H1 (cell line): ENCODE measurements at places on chromosomes 5 and 9. TPM values are rescaled to one million over a fixed set of nuclear protein-coding genes. Genes with fewer than 3 reads are reported as not detected.

DNA sequence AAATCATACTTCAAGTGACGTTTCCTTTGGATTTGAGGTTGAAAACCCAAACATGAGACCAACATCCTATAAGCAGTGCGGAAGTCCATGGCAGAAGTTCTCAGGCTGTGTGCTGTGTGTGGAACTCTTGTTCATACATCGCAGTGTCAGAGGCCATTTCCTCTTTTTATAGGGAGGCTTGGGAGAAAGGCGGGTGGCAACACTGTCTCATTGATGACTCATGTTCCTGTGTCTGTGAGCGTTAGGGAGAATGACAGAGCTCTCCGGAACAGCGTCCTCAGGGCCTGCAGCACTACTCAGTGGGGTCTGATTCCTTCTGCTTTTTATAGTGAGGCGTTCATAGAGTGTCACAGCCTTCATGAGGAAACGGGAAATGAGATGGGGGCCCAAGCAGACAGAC, 98.8 kb upstream of the BASP1 start:
- 0 out of 2 replicates have a peak, but pooled peaks cover 1% of the 10 kb centered on the region for H3K4me1 ChIP-seq
- H3K27me3 ChIP-seq, result no peaks in the 10 kb centered on the region
- no peak overlapping the region for H3K4me3 ChIP-seq
- DNase-seq, result no peak
- no peak overlapping the region for H3K27ac ChIP-seq

- no peak overlapping the region for H3K27ac ChIP-seq
- H3K36me3 ChIP-seq, result no peaks in the 10 kb centered on the region
- H3K4me1 ChIP-seq, result no peaks in the 10 kb centered on the region
- H3K4me3 ChIP-seq, result no peak overlapping the region
- no peak for DNase-seq
Observed at GRCh38 chr9:5511476-5511875, 1.1 kb downstream of the PDCD1LG2 start.

DNA sequence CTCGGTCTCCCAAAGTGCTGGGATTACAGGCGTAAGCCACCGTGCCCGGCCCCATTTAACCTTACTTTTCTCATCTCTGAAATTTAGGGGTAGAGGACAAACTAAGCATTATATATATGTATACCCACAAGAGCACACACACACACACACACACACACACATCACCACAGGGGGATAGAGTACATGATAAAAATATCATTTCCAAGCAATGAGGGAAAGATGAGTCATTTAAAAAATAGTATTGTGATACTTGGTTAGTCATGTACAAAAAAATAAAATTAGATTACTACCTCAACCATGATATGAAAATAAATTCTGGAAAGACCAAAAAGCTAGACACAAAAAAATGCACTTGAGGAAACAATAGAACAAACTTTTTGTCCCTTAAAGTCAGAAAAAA, 67.2 kb downstream of the CDH18 start:
- H3K4me3 ChIP-seq, result no peak overlapping the region
- DNase-seq, result no peak
- H3K36me3 ChIP-seq, result no peaks in the 10 kb centered on the region
- H3K27me3 ChIP-seq, result no peaks in the 10 kb centered on the region

- no peak overlapping the region for H3K27ac ChIP-seq
- DNase-seq, result no peak
- H3K4me3 ChIP-seq, result no peak overlapping the region
- H3K27me3 ChIP-seq, result no peaks in the 10 kb centered on the region
- no peaks in the 10 kb centered on the region for H3K36me3 ChIP-seq
- H3K4me1 ChIP-seq, result no peaks in the 10 kb centered on the region
Observed at GRCh38 chr9:81032831-81033230, 656.5 kb downstream of the TLE1 start.

GRCh38 chr5:34587355-34588241, 68.5 kb upstream of the RAI14 start:
- DNase-seq, result no peak
- no peaks in the 10 kb centered on the region for H3K36me3 ChIP-seq
- no peak overlapping the region for H3K4me3 ChIP-seq
- H3K4me1 ChIP-seq, result no peaks in the 10 kb centered on the region
- no peaks in the 10 kb centered on the region for H3K27me3 ChIP-seq

GRCh38 chr5:149386166-149386565, 7.1 kb upstream of the IL17B start:
- no peaks in the 10 kb centered on the region for H3K27me3 ChIP-seq
- H3K36me3 ChIP-seq, result no peaks in the 10 kb centered on the region
- DNase-seq, result no peak
- no peak overlapping the region for H3K4me3 ChIP-seq
- H3K27ac ChIP-seq, result no peak overlapping the region
- H3K4me1 ChIP-seq, result no peaks in the 10 kb centered on the region

DNA sequence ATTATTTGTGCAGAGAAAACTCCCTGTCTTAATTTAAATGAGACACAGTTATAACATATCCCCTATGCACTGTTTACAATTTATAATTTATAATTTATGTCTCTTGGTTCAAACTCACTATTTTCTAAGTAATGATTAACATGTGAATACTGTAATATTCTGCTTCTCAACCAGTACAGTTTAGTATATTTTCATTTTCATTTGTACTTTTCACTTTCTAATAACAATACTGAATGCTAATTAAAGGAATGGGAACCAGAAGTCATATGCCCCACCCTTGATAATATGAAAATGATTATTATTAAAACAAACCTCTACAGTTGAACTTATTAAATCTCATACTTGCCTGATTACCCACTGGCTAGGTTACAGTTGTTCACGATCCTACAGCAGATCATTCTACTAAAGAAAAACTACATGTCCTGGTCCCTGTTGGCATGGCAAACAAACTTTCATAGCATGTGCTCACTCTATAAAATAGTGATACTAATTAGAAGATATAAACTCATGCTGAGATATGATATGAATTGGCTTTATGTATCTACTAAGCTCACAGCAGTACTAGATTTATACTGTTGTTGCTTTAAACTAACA, 66.4 kb downstream of the POU5F2 start:
- H3K4me3 ChIP-seq, result no peak overlapping the region
- no peaks in the 10 kb centered on the region; the same call in none of the 2 replicates for H3K4me1 ChIP-seq
- DNase-seq, result no peak
- no peaks in the 10 kb centered on the region for H3K36me3 ChIP-seq

DNA sequence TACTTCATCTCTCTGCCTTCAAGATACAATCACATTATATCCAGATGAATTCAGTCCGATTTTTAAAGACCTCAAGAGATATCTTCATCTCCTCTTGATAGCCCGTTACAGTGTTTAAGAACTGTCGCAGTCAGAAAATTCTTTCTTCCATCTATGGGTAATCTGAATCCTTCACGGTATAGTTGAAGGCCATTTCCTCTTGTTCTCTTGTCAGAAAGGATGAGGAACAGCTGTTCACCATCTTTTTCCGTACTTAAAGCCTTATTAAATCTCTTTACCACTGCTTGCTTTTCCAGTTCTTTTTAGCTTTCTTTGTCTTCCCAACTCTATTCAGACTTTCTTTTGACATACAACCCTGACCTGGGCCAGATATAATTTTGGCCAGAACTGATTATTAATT, 121.8 kb downstream of the XRCC4 start:
- no peaks in the 10 kb centered on the region for H3K36me3 ChIP-seq
- no peak for DNase-seq
- no peaks in the 10 kb centered on the region for H3K4me1 ChIP-seq
- no peak overlapping the region for H3K27ac ChIP-seq

GRCh38 chr9:106074006-106074405, 379.7 kb downstream of the TMEM38B start:
- no peak overlapping the region for H3K27ac ChIP-seq
- no peak overlapping the region for H3K4me3 ChIP-seq
- H3K36me3 ChIP-seq, result no peaks in the 10 kb centered on the region
- no peaks in the 10 kb centered on the region for H3K4me1 ChIP-seq

- DNase-seq, result no peak
- no peaks in the 10 kb centered on the region for H3K27me3 ChIP-seq
- H3K36me3 ChIP-seq, result no peaks in the 10 kb centered on the region
- peaks cover 6% of the 10 kb centered on the region for H3K4me1 ChIP-seq
- H3K27ac ChIP-seq, result no peak overlapping the region
- no peak overlapping the region for H3K4me3 ChIP-seq
Observed at GRCh38 chr9:129236441-129237145, 58.5 kb upstream of the IER5L start.

DNA sequence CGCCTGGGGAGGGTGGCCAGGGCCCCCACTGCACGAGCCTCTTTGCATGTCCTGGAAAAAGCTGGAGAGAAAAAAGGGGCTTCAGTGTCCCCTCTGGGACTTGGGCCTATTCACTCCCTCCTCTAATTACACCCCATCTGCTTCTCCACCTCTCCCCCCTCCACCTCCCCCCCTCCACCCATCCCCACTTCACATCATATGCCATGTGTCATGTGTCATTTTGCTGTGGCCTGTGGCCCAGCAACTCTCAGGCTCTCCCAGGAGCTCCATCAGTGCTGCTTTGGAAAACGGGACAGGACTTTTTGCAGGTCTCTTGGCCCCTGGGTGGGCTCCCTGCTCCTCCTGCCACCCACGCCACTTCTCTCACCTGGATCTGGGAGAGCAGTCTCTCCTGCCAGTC, 68.7 kb downstream of the NTNG2 start:
- no peak overlapping the region for H3K27ac ChIP-seq
- no peak for DNase-seq
- H3K4me3 ChIP-seq, result no peak overlapping the region
- no peaks in the 10 kb centered on the region for H3K27me3 ChIP-seq
- H3K36me3 ChIP-seq, result no peaks in the 10 kb centered on the region
- no peaks in the 10 kb centered on the region; the same call in 1 of the 2 replicates for H3K4me1 ChIP-seq

DNA sequence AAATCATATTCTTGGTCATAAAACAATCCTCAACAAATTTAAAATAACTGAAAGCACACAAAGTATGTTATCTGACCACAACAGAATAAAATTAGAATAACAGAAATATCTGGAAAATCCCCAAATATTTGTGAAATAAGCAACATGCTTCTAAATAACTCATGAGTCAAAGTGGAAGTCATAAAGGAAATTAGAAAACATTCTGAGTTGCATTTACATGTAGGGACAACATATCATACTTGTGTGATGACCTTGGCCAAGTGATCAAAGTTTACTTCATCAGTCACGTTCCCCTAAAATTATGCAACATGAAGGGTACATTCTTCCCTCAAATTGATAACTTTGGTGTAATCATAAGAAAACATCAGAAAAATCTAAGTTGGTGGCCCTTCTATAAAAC, 64.7 kb downstream of the CSF2 start:
- no peak for DNase-seq
- H3K36me3 ChIP-seq, result no peaks in the 10 kb centered on the region
- no peaks in the 10 kb centered on the region for H3K4me1 ChIP-seq

DNA sequence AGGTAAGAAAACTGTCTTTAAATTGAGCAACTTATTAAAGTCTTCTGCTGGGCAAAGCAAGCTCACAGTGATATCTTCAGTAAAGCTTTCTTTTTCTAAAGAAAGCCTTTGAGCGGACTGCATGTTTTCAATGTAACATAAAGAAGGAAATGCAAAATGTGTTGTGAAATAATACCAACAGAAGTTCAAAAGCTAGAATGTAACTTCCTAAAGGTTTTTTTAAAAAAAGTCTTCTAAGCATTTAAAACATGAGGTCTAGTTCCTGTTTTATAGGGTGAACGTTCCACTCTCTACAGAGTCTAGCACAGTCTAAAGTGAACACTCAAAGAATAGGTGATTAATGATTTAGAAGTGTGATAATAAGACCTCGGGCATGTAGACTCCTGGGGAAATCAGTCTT, 62.9 kb downstream of the DENND1A start:
- H3K4me3 ChIP-seq, result no peak overlapping the region
- no peak for DNase-seq
- no peak overlapping the region for H3K27ac ChIP-seq
- peaks cover 22% of the 10 kb centered on the region; the same call in 1 of the 2 replicates for H3K4me1 ChIP-seq
- H3K27me3 ChIP-seq, result no peaks in the 10 kb centered on the region; the same call in 1 of the 2 replicates

GRCh38 chr5:92003806-92004205, 620.7 kb upstream of the ARRDC3 start:
- DNase-seq, result no peak
- no peak overlapping the region for H3K27ac ChIP-seq
- no peaks in the 10 kb centered on the region for H3K27me3 ChIP-seq
- no peaks in the 10 kb centered on the region for H3K36me3 ChIP-seq
- H3K4me1 ChIP-seq, result peaks cover 4% of the 10 kb centered on the region; the same call in 1 of the 2 replicates
- no peak overlapping the region for H3K4me3 ChIP-seq

DNA sequence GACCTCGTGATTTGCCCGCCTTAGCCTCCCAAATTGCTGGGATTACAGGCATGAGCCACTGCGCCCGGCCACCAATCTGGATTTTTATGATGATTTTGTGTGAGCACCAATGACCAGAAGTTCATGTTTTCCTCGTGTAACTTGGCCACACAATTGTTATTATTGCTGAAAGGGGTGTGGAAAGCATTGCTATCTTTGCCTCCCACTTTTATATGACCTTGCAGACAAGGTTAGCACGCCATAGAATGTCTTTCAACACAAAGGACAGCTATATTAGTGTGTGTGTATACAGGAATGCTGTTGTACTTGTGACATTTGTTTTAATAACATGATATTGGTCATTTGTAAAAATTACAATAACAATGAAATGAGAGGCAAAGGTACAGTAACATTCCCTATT, 155.0 kb upstream of the ERCC6L2 start:
- DNase-seq, result no peak
- no peaks in the 10 kb centered on the region for H3K27me3 ChIP-seq
- H3K4me1 ChIP-seq, result no peaks in the 10 kb centered on the region

DNA sequence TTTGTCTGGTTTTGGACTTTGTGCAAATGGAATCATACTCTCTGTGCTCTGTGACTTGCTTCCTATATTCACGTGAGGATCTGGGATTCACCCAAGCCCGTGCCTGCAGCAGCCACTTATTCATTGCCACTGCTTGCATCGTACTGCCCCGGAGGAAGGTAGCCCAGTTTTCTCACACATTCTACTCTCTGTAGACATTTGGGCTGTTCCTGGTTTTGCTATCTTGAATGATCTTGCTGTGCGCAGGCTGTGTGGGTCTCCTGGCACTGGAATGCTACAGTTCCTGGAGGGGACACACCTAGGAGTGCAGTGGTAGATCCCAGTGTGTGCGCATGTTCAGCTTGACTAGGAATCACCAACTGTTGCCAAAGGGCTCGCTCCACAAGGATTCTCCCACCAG, 99.2 kb upstream of the BOD1 start:
- H3K4me3 ChIP-seq, result no peak overlapping the region
- DNase-seq, result no peak
- no peaks in the 10 kb centered on the region for H3K36me3 ChIP-seq
- no peak overlapping the region for H3K27ac ChIP-seq

GRCh38 chr5:4233671-4234070, 638.0 kb downstream of the IRX1 start:
- no peak overlapping the region for H3K4me3 ChIP-seq
- no peaks in the 10 kb centered on the region for H3K36me3 ChIP-seq

- no peaks in the 10 kb centered on the region for H3K4me1 ChIP-seq
- H3K27ac ChIP-seq, result no peak overlapping the region
- DNase-seq, result no peak
- H3K27me3 ChIP-seq, result no peaks in the 10 kb centered on the region
- no peaks in the 10 kb centered on the region for H3K36me3 ChIP-seq
Observed at GRCh38 chr5:110638970-110639902, 87.2 kb downstream of the TMEM232 start.

Gene PTGES
- 3.2 TPM in 2 replicates for total RNA-seq

Gene UCK1
- 35.1 and 36.2 TPM in 2 replicates for total RNA-seq

Gene C9orf50
- not detected in 2 replicates for total RNA-seq

Gene TRIO
- total RNA-seq, result 69.1 and 70.4 TPM in 2 replicates

Gene PCDHB4
- total RNA-seq, result 1.4 and 1.5 TPM in 2 replicates

Gene KIF20A
- 67.1 and 68.1 TPM in 2 replicates for total RNA-seq

Gene SLC34A1
- total RNA-seq, result not detected in 2 replicates

Gene CAVIN4
- 8.0 and 9.1 TPM in 2 replicates for total RNA-seq

Gene PCDHGB4
- 7.8 and 9.1 TPM in 2 replicates for total RNA-seq

Gene SLC23A1
- total RNA-seq, result not detected in 2 replicates

Gene ITGA1
- total RNA-seq, result 6.6 and 9.0 TPM in 2 replicates

Gene IL3
- not detected in 2 replicates for total RNA-seq

Gene ABITRAM
- total RNA-seq, result 6.9 and 9.0 TPM in 2 replicates

Gene SGCD
- 0.04 and 0.13 TPM in 2 replicates for total RNA-seq

Gene PLPP6
- 12.0 and 13.3 TPM in 2 replicates for total RNA-seq
